Tongue (tissue), 3 donors: ENCODE measurements at places on chromosomes 3 and 15.
A peak's percentile ranks its signal among the peaks of the same experiment; 100 is the strongest.

- DNase-seq: no peak
These were observed 7.6 kb upstream of the SPTBN5 start for GRCh38 chr15:41901431-41901830.

DNA sequence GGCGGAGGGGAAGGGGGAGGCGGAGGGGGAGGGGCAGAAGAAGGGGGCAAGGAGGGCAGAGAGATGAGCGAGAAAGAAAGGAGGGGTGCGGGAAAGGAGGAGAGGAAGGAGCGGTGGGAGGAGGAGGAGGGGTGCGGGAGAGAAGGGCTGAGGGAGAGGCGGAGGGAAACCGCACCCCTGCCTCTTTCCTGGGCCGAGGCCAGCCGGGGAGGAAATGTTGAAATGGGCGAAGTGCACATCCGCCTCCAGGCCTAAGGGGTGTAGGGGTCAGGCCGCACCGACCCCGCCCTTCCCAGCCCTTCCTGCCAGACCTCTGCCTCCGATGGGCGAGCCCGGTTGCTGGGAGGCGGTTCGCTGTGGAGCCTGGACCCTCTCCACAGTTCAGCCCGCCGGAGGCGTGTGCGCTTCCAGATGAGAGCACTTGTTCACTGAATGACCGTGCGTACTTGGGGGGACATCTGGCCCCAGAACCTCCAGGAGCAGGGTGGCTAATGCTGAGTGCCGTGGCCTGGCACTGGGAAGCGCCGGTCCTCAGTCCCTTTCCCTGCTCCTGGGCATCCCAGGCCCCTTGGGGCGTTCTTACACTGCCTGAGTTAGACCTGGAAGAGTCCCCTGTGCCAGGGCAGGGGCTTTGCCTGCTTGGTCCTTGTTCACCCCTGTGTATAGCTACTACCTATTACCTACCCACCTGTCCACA, 110.3 kb upstream of the KLF13 start:
- DNase-seq: peak; percentile 74

DNA sequence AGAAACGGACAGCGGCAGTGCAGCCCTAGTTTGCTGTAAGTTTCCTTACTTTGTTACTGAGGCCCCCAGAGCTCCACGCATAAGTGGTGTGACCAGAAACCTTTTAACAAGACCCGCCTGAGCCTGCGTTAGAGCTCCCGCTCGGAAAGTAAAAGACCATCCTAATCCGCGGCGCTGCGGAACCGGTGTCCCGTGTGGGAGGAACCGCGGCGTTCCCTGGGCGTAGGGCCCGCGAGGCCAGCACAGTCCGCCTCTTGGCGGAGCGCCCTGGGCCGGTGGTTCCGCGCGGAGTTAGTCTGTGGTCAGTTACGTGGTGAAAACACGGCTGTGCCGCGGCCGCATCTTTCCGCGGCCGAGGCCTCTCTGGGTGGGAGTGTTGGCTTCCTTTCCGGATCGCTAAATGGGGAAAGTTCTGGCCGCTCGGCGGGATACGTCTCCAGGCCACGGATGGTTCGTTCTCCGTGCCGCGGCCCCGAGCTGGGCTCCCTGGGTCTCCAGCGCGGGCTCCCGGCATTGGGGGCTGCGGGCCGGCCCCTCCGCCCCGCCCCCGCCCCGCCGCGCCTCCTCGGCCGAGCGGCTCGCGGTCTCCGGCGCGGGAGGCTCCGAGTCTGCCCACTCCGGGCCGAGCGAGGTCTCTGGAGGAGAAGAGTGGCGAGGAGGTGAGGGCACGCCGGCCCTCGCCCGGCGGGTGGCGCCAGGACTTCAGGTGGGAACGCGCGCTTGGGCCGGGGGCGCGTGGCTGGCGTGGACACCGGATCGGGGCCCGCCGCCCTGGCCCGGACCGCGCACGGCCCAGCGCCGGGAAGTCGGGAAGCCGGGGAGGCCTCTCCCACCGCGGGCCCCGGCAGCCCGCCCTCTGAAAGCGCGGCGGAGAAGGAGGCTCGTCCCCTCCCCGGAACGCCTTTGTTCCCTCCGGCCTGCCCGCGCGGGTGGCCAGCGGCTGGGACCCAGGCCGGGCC, 754 bp downstream of the B3GNT5 start:
- peak; percentile 74 for DNase-seq

- DNase-seq: no peak
These were observed 48.0 kb upstream of the SLCO2A1 start for GRCh38 chr3:134077649-134078161.

GRCh38 chr3:67995206-67995605, 340.8 kb upstream of the SUCLG2 start:
- DNase-seq: peak; percentile 52

GRCh38 chr3:134473868-134474546, 11.8 kb downstream of the ANAPC13 start:
- DNase-seq: peak; percentile 95

GRCh38 chr15:72671525-72671924, 14.5 kb downstream of the HIGD2B start:
- DNase-seq: no peak

DNA sequence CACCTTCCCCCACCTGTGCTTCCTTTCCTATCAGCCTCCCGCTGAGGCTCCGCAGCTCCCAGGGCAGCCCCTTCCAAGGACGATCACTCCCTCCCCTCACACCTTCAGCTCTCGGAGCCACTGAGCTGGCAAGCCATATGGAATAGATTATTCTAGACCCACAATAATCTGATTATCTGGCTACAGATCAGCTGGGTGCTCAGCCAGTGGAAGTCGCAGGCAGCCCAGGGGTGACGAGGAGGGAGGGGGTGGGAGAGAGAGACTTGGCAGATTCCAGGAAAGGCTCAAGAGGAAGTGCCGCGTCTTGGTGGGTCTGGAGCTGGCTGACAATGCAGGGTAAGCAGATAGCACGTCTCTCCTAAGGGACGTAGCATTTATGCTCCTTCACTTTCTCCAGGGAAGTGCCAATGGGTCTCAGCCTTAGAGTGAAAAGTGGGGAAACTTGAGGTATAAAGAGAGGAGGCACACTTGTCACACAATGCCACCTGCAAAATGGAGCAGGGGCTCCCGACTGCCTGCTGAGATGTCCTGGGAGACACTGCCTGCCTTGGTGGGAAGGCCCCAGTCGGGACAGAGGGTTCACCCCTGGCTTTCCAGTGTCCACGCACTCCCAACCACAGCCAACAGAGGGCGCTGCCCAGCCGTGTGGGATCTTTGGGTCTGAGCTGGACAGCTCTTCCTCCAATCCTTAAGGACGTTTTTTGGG, 9.4 kb upstream of the MESP1 start:
- DNase-seq: peak; percentile 79

DNA sequence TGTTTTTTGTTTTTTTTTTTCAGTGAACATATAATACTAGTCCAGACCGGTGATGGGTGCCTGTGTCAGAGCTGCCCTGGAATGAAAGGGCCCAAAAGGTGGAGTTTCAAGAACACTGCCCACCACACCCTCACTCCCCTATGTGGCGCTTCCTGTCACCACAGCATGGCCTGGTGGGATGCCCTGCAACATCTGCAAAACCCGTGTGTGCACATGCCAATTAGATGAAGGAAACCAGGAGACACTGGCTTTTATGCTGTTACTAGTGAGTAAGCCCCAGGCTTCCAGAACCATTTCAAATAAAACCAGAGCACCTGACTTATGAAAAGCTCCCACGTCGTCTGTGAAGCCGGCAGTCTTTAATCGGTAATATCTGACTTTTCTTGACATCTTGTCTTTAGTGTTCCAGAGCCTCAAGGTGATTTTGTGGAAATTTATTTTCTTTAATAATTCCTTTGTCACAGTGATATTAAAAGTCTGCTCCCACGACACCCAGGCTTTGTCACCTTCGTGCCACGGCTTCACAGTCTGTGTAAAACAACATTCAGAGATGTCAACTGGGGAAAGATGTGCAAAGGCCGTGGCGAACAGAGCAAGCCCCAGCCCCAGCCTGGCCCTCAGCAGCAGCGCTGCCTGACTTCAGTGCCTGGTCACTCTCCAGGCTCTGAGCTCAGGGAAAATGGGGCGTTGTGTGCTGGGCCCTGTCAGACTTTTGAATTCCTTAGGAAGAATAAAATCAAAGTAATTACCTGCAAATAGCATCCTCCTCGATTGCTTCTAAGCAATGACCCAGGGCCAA, 6.4 kb downstream of the CFAP92 start:
- DNase-seq: no peak

- no peak for DNase-seq
These were observed 203.6 kb upstream of the MDFIC2 start for GRCh38 chr3:70516076-70516475.

GRCh38 chr15:65908876-65909275, 39.6 kb downstream of the RAB11A start:
- no peak for DNase-seq

DNA sequence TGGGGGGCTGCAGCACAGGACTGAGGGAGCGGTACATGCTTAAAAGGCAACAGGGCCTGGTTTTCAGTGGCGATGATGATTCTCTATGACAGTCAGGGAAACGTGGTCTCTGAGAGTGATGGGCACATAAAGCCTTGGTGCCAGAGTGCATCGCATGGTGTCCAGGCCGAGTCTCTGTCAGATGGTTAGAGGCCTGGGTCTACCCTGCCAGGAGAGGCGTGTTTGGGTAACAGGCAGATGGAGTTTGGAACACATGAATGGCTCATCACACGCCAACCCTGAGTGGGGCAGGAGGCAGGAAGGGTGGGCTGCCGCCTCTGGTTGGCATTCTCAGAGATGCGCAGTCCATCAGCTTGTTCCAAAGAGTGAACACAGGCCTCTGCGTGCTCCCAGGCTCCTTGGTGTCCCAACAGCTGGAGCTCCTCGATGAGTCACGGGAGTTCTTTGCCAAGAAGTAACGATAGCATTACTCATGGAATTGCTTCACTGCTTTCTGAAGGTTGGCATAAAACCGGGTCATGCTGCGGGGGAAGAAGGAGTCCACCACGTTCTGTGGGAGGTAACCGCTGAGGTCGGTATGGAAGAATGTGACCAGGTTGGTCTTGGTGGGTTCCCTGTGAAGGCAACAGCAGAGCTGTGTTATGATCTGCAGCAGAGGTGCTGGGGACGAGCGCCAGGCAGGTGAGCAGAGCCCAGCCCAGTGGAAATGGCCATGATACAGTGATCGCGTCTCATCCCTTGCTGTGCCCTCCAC, 11.0 kb downstream of the STARD5 start:
- DNase-seq: peak; percentile 81

DNA sequence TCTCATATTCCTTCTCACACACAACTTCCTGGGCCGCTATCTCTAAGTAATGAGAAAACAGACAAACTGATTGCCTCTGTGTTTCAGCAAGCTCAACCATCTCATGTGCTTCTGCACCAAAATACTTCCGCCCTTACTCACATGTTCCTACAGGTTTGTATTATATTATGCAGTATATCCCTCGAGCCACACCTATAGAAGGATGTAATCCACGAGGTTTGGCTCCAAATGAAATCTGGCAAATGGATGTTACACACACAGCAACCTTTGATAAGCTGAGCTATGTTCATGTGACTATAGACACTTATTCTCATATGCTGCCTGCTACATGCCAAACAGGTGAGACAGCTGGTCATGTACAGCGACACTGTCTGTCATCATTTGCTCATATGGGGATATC, 22.6 kb downstream of the CCRL2 start:
- no peak for DNase-seq

GRCh38 chr15:23422946-23423708, 23.9 kb downstream of the GOLGA6L2 start:
- DNase-seq: no peak

DNA sequence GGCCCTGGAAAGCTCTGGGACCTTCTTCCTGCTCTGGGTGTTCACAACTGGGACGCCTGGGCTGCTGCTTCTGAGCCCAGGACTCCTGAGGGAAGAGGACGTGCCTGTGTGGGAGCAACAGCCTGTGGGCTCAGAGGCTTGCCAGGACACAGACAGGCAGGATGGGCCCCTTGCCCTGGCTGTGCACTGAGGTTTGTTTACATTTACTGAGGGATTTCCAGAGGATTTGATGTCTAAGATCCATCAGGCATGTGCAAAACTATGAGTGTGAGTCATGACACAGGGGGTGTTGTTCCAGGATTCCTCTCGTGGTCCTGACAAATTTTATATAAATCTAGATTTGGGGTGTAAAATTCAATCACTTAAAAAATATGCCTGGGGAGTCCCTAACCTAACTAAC, 10.6 kb downstream of the CCR9 start:
- peak; percentile 21 for DNase-seq

GRCh38 chr15:97729270-97729669, 231.2 kb upstream of the ARRDC4 start:
- DNase-seq: no peak
